ENCODE measurements at places on chromosomes 2 and 18. TPM values are rescaled to one million over a fixed set of nuclear protein-coding genes. Genes with fewer than 3 reads are reported as not detected.

GRCh38 chr18:38045845-38046244, 480.2 kb upstream of the CELF4 start:
- no peak for DNase-seq

PIEZO2 gene
- total RNA-seq: 0.85 TPM

DNA sequence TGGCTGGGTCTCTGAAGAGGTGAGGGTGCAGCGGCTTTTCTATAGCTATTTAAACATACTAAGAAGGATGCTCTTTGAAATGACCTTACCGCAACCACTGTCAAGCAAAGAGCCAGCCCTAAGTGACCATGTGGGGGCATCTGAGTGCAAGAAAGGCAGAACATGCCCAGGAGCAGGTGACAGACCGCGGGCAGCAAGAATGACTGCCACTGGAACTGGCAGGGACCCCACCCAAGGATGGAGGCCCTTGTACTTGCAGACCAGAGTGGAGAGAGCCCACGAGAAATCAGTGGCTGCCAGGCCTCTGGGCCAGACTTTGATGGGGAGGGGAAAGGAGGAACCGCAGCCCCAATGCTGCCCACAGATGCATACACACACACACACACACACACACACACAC, 33.1 kb downstream of the DNMT3A start:
- no peak for DNase-seq

GRCh38 chr18:12995952-12996477, 4.9 kb downstream of the CEP192 start:
- DNase-seq: no peak

FAM237A gene
- total RNA-seq: not detected

SCN7A gene
- total RNA-seq: 3.4 TPM

- no peak for DNase-seq
Observed at GRCh38 chr2:112321375-112322320, 46.3 kb downstream of the ZC3H6 start.

DNA sequence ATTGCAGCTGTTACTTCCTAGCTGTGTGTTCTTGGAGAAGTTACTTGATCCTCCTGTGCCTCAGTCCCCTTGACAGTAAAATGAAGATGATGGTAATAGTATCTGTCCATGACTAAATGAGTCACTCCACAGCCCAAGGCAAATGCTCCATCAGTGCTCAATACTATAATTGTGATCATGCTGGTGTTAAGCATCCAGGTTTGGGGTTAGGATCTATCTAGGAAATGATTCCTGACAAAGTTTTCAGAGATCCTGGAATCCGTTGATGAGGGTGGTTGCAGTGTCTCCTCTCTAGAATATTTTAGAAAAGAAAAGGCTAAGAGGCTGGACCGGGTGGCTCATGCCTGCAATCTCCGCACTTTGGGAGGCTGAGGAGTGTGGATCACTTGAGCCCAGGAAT, 2.7 kb upstream of the PRELID3A start:
- DNase-seq: no peak

ARHGAP15 gene
- total RNA-seq: 6.7 TPM
